ENCODE measurements at places on chromosomes 7 and 10.

GRCh38 chr7:36430881-36431280, 41.2 kb downstream of the ANLN start:
- DNase-seq, result no peak

GRCh38 chr10:82796510-82796909, 921.5 kb downstream of the NRG3 start:
- DNase-seq, result no peak

GRCh38 chr7:52472006-52472620, 563.3 kb upstream of the POM121L12 start:
- no peak for DNase-seq

- no peak for DNase-seq
Measured at GRCh38 chr7:97772045-97772901, 40.4 kb downstream of the TAC1 start.

- DNase-seq, result no peak
Measured at GRCh38 chr7:66508431-66508830, 120.2 kb upstream of the KCTD7 start.

DNA sequence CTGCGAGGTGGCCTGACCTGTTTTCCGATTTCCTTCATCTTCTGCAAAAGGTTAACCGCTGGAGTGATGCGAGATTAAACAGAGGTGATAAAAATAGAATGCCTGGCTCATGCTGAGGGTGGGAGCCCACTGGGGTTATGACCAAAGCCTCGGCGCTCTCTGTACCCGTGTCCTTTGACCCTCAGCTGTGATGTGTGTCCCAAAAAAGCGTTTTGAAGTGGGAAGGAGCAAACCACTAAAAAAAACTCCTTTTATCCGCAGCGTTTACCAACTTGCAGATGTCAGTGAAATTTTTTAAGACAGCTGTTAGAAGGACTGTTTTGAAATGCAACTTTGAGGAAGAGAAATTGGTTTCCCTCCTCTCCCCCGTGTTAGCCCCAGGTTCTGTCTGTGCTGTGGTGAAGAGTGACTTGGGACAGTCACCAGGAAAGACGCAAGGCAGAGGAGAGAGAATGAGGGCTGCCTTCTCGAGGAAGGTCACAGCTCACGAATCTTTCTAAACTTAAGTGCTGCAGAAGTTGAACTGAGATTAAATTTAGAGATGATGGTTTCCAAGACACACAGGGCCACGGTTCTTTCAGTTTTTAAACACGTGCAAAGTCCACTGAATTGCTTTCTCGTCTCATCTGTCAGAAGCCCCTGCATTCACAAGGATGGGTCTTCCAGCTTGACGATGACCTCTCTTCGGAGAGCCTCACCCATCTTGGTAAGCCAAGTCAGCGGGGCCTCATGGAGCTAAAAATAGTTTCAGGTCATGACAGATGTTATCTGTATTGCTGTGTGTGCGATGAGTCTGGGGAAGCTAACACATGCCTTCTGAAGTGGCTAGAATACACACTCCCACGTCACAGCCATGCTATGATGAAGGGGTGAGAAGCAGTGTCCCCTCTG, 27.6 kb downstream of the AMZ1 start:
- no peak for DNase-seq

GRCh38 chr7:36526863-36527548, 137.3 kb downstream of the ANLN start:
- no peak for DNase-seq

DNA sequence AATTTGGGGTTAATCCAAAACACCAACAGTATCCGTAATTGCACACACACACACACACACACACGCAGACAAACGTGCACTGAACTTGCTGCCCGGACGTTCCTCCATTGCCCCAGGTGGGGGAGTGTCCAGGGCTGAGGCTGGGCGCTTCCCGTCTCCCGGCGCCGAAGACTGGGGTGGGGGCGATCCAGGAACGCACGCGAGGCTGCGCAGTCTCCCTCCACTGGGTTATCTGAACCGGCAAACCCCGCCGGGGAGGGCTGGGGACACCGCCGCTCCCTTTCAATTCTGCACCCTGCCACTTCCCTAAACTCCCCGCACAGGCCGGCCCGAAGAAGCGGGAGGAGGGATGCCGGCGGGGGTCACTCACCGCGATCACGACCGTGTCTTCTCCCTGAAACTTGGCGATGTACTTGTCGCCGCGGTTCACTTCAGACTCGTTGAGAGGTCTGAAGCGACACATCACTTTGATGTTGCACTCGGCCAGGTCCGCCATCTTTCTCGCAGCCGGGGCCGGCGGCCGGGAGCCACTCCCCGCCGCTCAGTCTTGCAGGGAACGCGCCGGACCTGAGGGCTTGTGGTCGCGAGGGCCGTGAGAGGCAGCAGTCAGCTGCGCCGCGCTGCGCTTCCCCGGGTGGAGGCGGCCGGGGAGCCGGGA, 618 bp downstream of the KIF5B start:
- DNase-seq, result no peak

DNA sequence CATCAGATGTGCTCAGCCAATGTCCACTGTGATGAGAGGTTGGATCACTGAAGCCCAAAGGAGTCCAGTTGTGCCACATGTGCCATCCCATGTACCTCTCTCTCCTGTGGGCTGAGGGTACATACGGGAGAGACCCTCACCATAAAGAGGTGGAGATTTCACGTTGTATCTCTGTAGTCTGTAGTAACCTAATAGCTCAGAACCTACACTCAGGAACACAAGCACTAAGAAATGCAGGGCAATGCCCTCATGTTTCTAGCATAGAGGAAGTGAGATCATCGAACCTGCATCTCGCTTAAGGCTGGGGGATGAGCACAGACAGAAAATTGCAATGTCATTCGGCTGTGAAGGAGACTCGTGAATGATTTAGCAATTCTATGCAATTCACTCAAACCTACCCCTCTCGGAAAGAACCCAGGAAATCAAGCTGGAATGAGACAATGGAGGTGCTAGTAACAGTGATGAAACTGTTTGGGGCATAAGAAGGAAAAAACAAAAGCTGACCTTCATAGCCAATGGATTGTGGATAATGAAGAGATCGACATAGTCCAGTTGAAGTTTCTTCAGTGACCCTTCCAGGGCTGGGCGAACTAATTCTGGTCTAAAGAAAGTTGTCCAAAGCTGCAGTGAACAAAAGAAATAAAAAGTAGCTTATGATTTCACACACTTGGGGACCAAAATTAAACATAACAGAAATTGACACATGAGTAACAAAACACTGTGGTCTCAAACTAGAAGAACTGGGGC, 80.3 kb upstream of the UCN3 start:
- no peak for DNase-seq

GRCh38 chr10:3248526-3249306, 76.1 kb upstream of the PITRM1 start:
- DNase-seq, result no peak

- DNase-seq, result no peak
Measured at GRCh38 chr7:102875700-102876295, 37.0 kb upstream of the LRRC17 start.

DNA sequence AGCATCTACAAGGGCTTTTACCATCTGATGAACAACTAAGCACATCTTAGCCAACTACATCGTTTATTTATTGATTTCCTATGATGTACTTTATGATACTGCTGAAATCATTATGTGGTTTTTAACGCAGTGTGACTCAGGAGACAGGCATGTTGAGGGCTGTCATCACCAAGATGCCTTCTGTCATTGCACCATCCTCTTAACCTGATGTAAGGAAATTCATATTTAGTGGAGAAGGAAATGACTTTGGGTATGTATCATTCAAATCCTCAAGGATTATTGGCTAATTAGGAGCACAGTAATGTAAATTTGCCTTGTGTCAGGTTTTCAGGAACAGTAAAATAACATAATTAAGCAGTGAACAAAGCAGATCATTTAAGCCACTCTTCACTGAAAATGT, 138.5 kb upstream of the MGMT start:
- DNase-seq, result no peak

DNA sequence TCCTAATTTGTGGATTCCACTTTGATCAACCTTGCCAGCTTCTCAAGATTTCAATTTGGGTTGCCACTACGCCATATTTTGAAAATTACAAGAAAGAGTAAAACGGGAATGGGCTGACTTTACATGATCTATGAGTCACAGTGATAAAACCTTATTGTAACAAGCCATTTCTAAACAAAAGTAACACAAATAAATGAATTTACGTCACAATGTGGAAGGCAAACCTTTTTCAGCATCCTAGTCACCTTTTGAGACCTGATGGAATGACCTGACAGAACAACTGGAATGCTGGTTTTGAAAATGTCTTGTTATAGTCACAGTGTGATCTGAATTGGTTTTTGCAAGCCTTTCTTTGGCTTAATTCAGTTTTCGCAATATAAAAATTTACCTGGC, 85.9 kb downstream of the CDK6 start:
- no peak for DNase-seq

DNA sequence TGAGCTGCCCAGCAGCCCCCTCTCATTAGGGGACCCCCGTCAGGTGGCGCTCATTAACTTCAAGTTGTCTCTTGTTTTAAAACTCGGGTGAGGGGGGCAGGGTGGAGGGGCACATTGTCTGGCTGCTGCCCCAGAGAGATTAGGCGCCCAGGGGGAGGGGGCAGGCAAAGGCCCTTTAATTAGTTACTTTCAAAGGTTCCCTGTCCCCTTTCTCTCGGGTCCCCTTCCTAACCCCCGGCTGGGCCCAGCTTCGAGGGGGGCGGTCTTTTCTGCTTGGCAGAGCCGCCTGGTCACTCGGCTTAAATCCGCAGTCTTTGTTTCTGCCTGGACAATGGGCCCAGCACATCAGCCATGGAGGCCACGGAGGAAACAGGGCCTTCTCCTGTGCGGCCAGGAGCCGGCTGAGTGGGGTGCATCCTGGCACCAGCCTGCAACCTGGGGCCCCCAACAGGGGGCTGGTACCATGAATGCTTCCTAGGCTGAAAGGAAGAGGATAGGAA, 38.9 kb upstream of the SLF2 start:
- DNase-seq, result no peak

GRCh38 chr10:86768412-86769062, 12.1 kb downstream of the BMPR1A start:
- DNase-seq, result no peak

- no peak for DNase-seq
Measured at GRCh38 chr7:71982851-71983250, 429.3 kb downstream of the CALN1 start.

Measured in NCI-H1417 treated with DMSO at 0.1 percent for 48 hours (cell line).